ENCODE measurements at places on chromosomes 13 and 19.

- no peak for DNase-seq
Measured at GRCh38 chr13:64028551-64028950, 2612.9 kb upstream of the PCDH20 start.

DNA sequence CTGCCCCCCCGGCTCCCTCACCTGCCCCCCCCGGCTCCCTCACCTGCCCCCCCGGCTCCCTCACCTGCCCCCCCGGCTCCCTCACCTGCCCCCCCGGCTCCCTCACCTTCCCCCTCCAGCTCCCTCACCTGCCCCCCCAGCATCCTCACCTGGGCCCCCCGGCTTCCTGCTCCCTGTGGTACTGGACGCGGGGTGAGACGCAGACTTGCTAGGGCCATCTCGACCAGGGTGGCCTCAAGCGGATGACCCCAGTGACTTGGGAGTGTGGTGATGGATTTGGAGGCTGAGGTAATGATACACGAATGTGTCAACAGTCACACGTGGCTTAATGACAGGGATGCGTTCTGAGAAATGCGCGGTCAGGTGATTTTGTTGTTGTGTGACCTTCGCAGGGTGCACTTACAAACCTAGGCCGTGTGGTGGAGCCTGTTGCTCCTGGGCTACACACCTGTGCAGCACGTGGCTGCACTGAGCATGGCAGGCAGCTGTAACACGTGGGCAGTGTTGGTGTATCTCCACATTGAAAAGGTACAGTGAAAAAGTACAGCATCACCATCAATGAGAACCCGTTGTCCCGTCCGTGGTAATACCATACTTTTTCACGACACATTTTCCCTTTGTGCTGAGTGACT lies 197.8 kb downstream of the TEX29 start:
- DNase-seq, result no peak

DNA sequence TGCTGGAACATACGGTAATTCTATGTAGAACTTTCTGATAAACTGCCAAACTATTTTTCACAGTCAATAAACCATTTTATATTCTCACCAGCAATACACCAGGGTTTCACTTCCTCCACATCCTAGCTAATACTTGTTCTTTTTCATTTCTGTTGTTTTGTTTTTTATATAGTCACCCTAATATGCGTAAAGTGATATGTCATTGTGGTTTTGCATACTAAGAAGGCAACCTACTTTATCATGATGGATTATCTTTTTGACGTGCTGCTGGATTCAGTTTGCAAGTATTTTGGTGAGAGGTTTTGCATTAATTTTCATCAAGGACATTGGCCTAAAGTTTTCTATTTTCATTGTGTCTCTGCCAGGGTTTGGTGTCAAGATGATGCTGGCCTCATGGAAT lies 1384.1 kb downstream of the UQCRFS1 start:
- no peak for DNase-seq

GRCh38 chr19:57016076-57016475 lies 103.7 kb upstream of the USP29 start:
- no peak for DNase-seq

GRCh38 chr13:33016414-33017322 lies at the start of gene KL:
Gene KL, plus strand, starts transcription at chr13:33016423. Its CDS starts 18 bp downstream, at chr13:33016441.
- DNase-seq, result no peak

DNA sequence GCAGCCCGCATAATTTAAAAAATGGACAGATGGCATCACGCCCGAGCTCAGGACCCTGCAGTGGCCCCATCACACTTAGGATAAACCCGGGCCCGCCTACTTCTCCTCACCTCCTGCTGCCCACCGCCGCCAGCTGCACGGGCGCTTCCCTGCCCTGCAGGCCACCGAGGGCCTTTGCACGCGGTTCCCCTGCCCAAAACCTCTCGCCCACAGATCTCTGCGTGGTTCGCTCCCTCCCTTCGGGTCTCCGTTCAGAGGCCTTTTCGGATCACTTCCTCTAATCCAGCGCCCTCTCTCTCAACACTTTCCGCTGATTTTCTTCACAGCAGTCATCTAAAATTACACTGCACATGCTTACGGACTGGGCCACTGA lies 1.8 kb downstream of the SHISA7 start:
- no peak for DNase-seq

All from stimulated activated CD8-positive, alpha-beta memory T cell treated with anti-CD3 and anti-CD28 coated beads, Interleukin-7, amount 100 ng/mL, for 1 hour (primary cell).